ENCODE measurements at places on chromosomes 3 and 15.

DNA sequence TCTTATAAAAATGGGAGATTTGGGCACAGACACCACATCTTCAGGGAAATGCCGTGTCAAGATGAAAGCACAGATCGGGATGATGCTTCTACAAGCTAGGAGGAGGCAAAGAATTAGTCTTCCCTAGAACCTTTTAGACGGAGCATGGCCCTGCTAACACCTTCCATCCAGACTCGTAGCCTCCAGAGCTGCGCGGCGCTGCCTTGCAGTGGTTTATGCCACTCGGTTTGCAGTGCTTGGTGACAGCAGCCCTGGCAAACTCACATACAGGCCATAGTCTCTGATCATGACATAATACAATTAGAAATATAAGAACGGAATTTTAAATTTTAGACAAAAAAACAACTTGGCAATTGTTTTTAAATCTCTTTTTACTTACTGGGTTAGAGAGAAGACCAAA lies 37.1 kb upstream of the SLC41A3 start:
- no peak for DNase-seq

- DNase-seq, result peak; percentile 37
These were observed 36.3 kb upstream of the TMC3 start for GRCh38 chr15:81410318-81410753.

- no peak for DNase-seq
These were observed 5.9 kb downstream of the SATB1 start for GRCh38 chr3:18419232-18419631.

GRCh38 chr3:10312391-10312790 lies 8.5 kb downstream of the SEC13 start:
- no peak for DNase-seq

- no peak for DNase-seq
These were observed 12.2 kb downstream of the RNF123 start for GRCh38 chr3:49701388-49702077.

DNA sequence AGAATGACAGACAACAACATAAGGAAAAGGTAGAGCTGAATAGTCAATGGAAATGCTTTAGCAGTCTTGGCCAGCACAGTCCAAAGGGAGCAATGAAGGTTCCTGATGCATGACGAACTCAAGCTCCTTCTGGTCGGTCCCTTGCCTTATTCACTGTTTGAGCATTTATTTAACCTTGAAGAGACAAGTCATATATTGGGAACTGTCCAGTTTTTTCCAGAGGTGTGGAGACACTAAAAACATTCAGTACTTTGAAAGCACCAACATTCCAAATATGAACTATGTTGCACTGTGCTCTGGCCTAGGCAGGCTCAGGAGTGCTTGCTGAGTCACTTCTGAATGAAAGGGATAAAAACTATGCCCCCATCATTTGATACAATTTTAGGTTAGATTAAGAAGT lies 384.8 kb downstream of the MECOM start:
- no peak for DNase-seq

GRCh38 chr15:97694456-97694855 lies 266.0 kb upstream of the ARRDC4 start:
- no peak for DNase-seq

DNA sequence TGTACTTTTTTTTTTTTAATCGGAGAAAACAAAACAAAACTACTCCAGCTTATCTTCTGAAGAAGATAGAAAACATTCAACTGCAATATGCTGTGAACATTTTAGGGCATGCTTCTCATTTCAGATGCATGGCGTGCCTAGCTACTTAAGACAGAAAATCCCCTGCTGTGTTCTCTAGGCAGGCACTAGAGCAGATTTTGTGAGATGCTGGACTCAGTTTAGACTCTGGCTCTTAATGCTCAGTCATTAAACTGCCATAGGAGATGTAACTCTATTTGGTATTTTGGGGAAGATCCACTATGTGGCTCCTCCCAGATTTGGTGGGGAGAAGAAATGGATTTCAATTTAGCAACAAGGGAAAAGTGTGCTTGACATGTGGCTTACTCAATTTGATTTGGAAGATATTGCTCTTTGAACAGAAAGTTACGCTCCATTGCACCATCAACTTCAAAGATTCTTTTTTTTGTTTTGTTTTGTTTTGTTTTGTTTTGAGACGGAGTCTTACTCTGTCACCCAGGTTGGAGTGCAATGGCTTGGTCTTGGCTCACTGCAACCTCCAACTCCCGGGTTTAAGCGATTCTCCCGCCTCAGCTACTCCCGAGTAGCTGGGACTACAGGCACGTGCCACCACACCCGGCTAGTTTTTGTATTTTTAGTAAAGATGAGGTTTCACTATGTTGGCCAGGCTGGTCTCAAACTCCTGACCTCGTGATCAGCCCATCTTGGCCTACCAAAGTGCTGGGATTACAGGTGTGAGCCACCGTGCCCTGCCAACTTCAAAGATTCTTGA lies 62.0 kb upstream of the LEKR1 start:
- DNase-seq, result no peak

GRCh38 chr3:143179603-143180002 lies 60.0 kb downstream of the CHST2 start:
- DNase-seq, result no peak

GRCh38 chr3:126958638-126959085 lies 24.3 kb upstream of the PLXNA1 start:
- DNase-seq, result no peak

Data from AG04450 (cell line).